Vein endothelial cell (primary cell): ENCODE measurements at places on chromosomes 3 and 15. TPM values are rescaled to one million over a fixed set of nuclear protein-coding genes. Genes with fewer than 3 reads are reported as not detected.

The NOX5 gene
- 0.33 TPM in 1 of 2 replicates, not detected in the other for total RNA-seq

The CELF6 gene
- under 0.01 and 0.10 TPM in 2 replicates for total RNA-seq

The KCNMB3 gene
- total RNA-seq = 2.3 and 4.2 TPM in 2 replicates

The C3orf62 gene
- 0.98 and 1.9 TPM in 2 replicates for total RNA-seq

The IMPG2 gene
- 0.67 and 0.98 TPM in 2 replicates for total RNA-seq

The ADAM10 gene
- total RNA-seq = 135 and 203 TPM in 2 replicates

The AQP9 gene
- not detected in 2 replicates for total RNA-seq

The CCNB2 gene
- 22.5 and 35.7 TPM in 2 replicates for total RNA-seq

The DZIP1L gene
- total RNA-seq = 3.9 and 8.0 TPM in 2 replicates

The PLAAT1 gene
- total RNA-seq = 0.98 and 2.5 TPM in 2 replicates

The HEG1 gene
- total RNA-seq = 35.6 and 50.8 TPM in 2 replicates

The C3orf22 gene
- total RNA-seq = not detected in 2 replicates

The CTXN2 gene
- total RNA-seq = not detected in 2 replicates

The SNTN gene
- not detected in 2 replicates for total RNA-seq

The WWTR1 gene
- total RNA-seq = 393 and 506 TPM in 2 replicates

The ZNF148 gene
- total RNA-seq = 31.7 and 37.2 TPM in 2 replicates

The TM2D3 gene
- total RNA-seq = 33.3 and 39.8 TPM in 2 replicates

The SLC2A2 gene
- not detected in 2 replicates for total RNA-seq

The ERICH6 gene
- not detected in 2 replicates for total RNA-seq

The CADM2 gene
- total RNA-seq = 0.29 TPM in 1 of 2 replicates, not detected in the other

The CYP11A1 gene
- total RNA-seq = 0.10 TPM in 1 of 2 replicates, not detected in the other

The GRK7 gene
- not detected in 2 replicates for total RNA-seq

The ANKRD63 gene
- total RNA-seq = not detected in 2 replicates

The SCN11A gene
- total RNA-seq = under 0.01 and 0.10 TPM in 2 replicates

The NDUFB5 gene
- total RNA-seq = 79.1 and 90.8 TPM in 2 replicates

The FSIP1 gene
- total RNA-seq = 0.98 and 1.3 TPM in 2 replicates

The DPPA2 gene
- total RNA-seq = not detected in 2 replicates

The PLOD2 gene
- 190 and 284 TPM in 2 replicates for total RNA-seq

The SPTSSB gene
- total RNA-seq = not detected in 2 replicates

The MESP1 gene
- 0.10 and 0.33 TPM in 2 replicates for total RNA-seq

The TRPM1 gene
- 0.38 and 1.3 TPM in 2 replicates for total RNA-seq

The MESP2 gene
- total RNA-seq = 0.19 TPM in 1 of 2 replicates, not detected in the other

The SEMA3B gene
- 0.65 and 1.1 TPM in 2 replicates for total RNA-seq

The COPB2 gene
- total RNA-seq = 149 and 163 TPM in 2 replicates

The FOXL2NB gene
- 0.33 TPM in 1 of 2 replicates, not detected in the other for total RNA-seq

The MELTF gene
- 2.0 and 5.3 TPM in 2 replicates for total RNA-seq

The TMEM108 gene
- total RNA-seq = 0.10 and 0.33 TPM in 2 replicates

The COPG1 gene
- total RNA-seq = 252 and 312 TPM in 2 replicates

The AADACL2 gene
- not detected in 2 replicates for total RNA-seq

The PHC3 gene
- total RNA-seq = 21.9 and 35.9 TPM in 2 replicates

The SLC22A14 gene
- total RNA-seq = 0.10 TPM in 1 of 2 replicates, not detected in the other

The LMAN1L gene
- not detected in 2 replicates for total RNA-seq

The KCNAB1 gene
- 0.19 and 0.33 TPM in 2 replicates for total RNA-seq

The SI gene
- not detected in 2 replicates for total RNA-seq

The GHSR gene
- not detected in 2 replicates for total RNA-seq

The GOLGA8G gene
- not detected in 2 replicates for total RNA-seq

The GP9 gene
- total RNA-seq = not detected in 2 replicates

The CNTN3 gene
- total RNA-seq = under 0.01 TPM in 1 of 2 replicates, not detected in the other

The PARP15 gene
- total RNA-seq = 0.98 and 1.3 TPM in 2 replicates

The DNAH12 gene
- total RNA-seq = under 0.01 and 0.10 TPM in 2 replicates

The RASGRP1 gene
- under 0.01 and 0.76 TPM in 2 replicates for total RNA-seq

The MCF2L2 gene
- total RNA-seq = 0.65 and 1.2 TPM in 2 replicates

The XCR1 gene
- not detected in 2 replicates for total RNA-seq

The ENTPD3 gene
- total RNA-seq = under 0.01 TPM in 1 of 2 replicates, not detected in the other

The MUSTN1 gene
- 0.29 TPM in 1 of 2 replicates, not detected in the other for total RNA-seq
